H1 (cell line): ENCODE measurements at places on chromosomes 2 and 18. TPM values are rescaled to one million over a fixed set of nuclear protein-coding genes. Genes with fewer than 3 reads are reported as not detected.

DNA sequence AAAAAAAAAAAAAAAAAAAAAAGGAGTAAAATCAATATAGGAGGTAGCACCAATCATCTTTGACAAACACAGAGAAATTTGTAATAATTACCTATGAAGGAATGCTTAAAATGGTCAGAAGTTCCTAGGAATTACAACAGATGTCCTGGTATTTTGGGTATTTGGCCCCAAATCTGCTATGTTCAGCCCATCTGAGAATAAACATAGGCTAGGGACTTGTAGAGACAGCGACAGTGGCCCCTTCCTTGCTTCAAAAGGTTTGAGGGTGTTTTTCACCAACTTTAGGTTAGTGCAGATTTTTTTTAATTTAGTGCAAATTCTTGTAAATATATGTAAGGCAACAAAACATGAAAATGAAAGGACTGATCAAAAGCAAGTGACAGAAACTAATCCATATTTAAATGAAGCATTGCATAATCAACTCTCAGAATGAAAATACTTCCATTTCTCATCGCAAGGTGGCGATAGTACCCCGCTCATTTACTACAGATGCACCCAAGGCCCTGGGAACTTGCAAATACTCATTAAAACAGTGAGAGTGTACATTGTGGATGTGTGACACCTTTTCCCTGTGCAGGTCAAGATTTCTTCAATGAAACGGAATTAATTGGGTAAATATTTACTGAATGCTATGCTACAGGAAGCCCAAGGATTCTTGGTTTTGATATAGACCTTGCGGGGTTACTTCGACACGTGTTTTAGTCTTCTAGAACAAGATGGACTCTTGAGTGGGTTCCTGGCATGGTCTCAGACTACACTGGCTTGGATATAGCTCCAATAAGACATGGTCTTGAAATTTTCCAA lies 44.6 kb downstream of the FAM124B start:
- DNase-seq: peak; percentile 76

GRCh38 chr2:42795841-42796301 lies 3.5 kb upstream of the HAAO start:
- no peak for DNase-seq

DNA sequence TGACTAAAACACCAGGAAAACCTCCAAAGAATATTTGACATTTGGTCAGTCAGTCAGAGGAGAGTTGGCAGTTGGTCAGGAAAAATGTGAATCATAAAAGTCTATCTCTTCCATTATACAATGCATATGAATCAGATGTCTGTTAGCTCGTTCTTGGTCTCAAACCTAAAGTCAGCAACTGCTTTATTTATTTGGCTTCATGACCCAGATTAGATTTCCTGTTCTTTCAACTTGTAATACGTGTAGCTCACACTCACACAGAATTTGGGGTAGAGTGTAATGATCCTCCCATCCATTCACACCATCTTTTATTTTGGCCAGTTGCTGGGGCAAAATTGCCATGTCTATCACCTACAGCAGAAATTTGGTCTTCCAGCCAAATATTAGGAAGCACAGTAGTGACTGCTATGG lies 81.9 kb upstream of the COL5A2 start:
- no peak for DNase-seq

CDH19 gene
- not detected in 2 replicates for total RNA-seq
